ENCODE measurements at places on chromosomes 6 and 20. TPM values are rescaled to one million over a fixed set of nuclear protein-coding genes. Genes with fewer than 3 reads are reported as not detected.

SLPI gene
- not detected for total RNA-seq

GRCh38 chr6:22470454-22471131 is 98.8 kb upstream of the HDGFL1 start:
- DNase-seq = no peak

DNA sequence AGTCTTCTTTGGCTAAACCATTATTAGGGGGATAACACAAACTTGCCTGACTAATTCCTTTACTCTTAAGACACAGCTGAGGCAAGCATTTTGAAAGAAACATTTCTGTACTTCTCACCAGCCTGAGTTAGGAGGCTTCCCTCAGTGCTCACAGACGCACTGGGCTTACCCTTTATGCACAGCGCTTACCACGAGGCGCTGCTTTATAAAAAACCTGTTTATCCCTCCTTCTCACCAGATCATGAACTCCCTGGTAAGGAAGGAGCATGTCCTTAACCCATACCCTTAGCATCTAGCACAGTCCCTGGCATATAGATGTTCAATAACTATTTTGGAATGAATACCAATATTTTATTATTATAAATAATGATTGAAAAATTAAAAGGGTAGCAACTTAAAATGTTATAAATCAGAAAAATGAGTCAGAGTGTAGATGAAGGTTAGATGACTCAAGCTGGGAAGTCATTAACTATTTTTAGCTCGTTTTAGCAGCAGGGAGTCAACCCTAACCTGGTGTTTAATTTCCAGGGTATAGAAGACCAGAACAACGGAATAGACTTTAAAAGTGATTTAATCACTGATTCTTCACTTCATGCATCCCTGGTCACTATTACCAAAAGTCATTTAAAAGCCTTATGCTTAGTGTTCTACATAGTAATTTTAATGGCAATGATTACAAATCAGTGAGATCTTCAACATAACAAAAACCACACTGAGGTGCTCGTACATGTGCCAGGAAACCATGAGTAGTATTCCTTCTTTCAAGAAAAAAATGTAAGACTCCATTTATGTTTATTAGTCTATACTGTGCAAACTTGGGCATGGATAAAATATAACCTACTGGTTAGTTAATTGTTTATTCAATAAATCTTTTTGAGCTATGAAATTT is 4.1 kb upstream of the TPD52L1 start:
- no peak for DNase-seq

DNA sequence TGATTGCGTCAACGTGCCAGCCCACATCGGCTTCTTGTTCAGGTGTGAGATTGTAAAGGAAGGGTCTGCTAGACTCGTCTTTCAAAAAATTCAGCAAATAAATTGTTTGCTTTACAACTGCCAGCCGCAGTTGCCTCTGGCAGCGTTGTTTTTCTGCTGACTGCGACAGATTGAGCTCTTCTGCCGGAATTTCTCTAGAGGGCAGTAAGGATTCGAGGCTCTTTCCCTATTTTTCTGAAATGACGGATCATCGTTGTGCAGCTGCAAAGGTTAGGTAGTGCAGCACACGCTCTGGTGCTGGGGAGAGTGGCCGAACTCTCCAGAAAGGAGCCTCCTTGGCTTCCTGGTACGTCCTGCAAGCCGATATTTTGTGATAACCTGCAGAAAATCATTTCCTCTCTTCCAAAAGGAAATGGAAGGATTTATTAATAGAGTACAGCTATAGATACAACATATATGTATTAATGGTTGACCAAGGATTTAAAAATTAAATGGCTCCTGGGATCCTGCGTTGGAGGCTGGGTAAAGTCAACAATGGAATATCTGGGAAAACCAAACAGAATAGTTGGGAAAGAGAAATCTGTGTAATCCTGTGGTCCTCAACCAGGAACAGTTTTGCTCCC is 121.9 kb upstream of the ZFP64 start:
- no peak for DNase-seq

DNA sequence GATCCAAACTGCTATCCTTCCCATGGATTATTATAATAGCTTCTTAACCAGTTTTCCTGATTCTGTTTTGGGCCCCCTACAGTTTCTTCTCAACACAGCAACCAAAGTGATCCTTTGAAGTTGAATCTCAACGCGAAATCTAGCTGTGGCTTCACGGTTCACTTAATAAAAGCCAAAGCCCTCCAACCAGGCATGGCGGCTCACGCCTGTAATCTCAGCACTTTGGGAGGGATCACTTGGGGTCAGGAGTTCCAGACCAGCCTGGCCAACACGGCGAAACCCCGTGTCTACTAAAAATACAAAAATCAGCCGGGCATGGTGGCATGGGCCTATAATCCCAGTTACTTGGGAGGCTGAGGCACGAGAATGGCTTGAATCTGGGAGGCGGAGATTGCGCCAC is 3.3 kb downstream of the RMND1 start:
- DNase-seq = no peak

DNA sequence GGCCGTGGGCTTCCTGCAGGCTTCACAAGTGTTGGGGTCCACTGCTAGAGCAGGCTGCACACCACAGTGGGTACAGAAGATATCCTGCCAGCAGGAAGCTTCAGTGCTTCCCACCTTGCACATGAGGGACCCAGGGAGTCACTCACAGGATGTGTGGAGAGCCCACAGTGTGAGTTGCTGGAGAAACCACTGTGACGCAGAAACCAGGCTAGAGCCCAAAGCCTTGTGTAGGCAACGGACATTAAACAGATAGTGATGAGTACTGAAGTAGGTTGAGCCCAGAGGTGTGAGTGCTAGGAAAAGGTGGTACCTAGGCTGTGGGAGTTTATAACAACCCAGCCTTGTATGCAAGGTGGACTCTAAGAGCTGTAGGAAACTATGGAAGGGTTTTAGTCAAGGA is 18.9 kb upstream of the DEF6 start:
- DNase-seq = no peak

DNA sequence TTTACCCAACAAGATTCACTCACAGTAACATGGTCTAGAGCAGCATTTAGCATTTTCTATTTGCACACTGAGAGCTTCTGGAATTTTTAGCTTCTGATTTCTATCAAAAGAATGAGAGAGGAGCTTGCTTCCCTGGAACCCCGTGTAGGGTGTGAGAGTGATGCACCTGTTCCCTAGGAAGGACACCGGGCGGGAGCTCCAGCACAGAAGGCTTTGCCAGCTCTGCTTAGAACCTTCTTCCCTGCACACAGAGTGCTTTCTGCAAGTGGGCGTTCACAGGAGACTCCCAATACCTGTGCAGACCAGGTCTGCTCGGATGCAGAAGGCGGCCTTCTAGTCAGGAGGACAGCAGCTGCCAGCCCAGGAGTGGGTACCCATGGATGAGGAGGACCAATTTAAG is 217.3 kb downstream of the TBXT start:
- DNase-seq = no peak

DNA sequence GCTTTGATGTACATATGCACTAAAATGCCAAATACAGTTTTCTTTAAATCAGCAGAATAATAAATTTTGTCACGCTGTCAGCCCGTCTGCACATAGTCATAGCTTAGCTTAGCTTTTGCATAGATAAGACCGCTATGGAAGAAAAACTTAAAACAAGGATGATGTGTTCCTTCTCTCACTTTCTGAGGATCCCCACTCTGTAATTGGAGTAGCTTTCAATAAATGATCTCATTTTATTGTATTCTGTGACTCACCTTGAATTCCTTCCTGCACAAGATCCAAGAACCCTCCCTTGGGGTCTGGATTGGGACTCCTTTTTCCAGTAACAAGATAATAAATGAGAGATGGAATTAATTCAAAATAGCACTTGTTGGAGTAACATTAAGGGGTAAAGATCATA is 186.2 kb downstream of the CDH26 start:
- no peak for DNase-seq

DNA sequence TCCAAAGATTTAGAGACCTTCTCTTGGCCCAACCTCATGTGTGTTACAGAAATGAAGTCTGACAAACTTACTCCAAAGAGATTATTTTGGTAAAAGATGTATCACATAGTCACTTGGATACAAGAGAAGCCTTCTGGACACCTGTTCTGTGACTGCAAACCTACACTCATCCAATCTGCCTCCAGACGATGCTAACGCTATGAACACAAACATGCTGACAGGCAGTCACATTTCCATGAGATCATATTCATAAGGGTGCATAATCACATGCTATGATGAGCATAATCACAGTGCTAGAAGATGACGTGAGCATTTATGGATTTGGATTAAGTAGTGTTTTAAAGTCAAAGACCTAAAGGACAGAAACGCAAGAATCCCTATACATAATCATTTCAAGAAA is 340.2 kb downstream of the HACE1 start:
- DNase-seq = no peak

Measured in activated naive CD4-positive, alpha-beta T cell treated with anti-CD3 and anti-CD28 coated beads, Interleukin-2, amount 50 U/mL, for 72 hours (primary cell).